Stimulated activated CD4-positive, alpha-beta T cell treated with anti-CD3 and anti-CD28 coated beads, Interleukin-15, amount 100 ng/mL, for 1 hour (primary cell): ENCODE measurements at places on chromosomes 11 and 22.

DNA sequence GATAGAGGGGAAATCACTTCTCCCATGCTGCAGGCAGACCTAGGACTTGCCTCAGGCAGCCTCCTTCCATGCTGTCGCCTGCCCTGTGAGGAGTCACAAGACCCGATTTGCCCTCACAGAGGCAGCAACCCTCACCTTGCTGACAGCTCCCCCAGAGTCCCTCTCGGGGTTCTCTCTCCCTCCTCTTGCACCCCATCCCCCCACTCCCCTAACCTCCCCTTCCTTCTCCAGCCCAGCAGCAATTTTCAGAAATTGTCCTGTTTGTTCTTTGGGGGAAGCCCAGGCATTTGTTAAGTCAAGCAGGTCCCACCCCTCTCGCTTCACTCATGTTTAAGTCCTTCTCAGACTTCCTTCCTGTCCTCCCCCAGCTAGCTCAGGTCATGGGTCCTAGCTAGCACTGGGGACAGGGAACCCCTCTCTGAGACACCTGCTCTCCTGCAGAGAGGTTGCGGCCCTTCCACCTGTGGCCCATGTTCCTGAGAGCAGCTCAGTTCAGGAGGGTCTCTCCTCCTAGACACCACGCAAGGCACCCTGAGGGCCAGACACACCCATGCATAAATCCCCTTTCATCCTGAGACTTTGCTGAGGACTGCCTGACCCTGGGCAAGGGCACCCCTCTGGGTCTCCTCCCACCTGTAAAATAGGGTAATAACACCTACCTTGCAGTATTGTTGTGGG lies 6.3 kb upstream of the FXYD2 start:
- DNase-seq: no peak

GRCh38 chr22:50706481-50707125 lies 31.4 kb upstream of the ACR start:
- no peak for DNase-seq

DNA sequence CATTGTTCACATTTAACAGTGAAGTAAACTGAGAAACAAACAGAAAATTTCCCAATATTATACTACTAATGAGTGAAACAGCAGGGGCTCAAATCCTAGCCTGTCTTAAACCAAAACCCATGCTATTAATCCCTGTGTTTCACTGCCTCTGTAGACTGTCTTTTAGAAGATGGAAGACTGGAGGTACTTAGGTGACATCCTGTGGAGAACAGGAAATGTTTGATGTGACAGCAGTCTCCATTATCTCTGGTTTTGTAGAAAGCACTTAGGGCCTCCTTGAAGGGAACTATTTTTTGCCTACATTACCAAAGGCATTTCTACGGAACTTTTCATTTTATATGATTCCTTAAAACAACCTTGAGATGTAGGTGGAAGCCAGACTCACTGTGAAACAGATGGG lies 288.1 kb upstream of the SORL1-AS1 start:
- DNase-seq: no peak

GRCh38 chr22:27116312-27117086 lies 459.1 kb downstream of the MIAT start:
- no peak for DNase-seq

DNA sequence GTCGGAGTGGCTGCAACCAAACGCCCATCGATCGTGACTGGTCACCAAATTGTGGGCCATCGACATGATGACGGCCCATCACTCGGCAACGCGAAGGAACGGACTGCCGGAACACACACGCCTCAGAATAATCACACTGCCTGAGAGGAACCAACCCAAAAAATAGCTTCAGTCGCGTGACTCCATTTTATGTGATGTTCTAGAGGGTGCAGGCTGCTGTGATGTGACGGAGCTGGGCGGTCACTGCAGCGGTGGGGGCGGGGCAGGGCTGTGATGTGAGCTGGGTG lies 174.6 kb downstream of the CTTN start:
- DNase-seq: no peak

DNA sequence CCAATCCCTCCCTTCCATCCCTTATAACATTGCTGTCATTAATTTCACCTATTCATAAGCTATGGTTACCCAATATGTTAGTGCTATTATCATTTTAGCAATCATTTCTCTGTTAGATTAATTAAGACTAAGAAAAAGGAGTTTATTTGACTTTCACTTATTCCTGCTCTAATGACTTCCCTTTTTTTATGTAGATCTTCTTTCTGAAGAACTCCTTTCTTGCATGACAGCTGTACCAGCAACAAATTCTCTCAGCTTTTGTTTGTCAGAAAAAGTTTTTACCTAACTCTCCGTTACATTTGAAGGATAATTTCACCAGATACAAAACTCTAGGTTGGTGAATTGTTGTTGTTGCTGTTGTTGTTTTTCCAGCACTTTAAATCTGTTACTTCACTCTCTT lies 28.6 kb upstream of the OR8B8 start:
- DNase-seq: no peak

- DNase-seq: no peak
Observed at GRCh38 chr11:78406568-78407196, 10.9 kb downstream of the GAB2 start.

- no peak for DNase-seq
Observed at GRCh38 chr22:50444663-50445062, 30.2 kb downstream of the SBF1 start.

GRCh38 chr11:110415081-110415480 lies 14.7 kb upstream of the FDX1 start:
- DNase-seq: no peak

GRCh38 chr11:45332276-45332934 lies 46.3 kb upstream of the SYT13 start:
- DNase-seq: no peak

- DNase-seq: no peak
Observed at GRCh38 chr11:5690736-5691135, 1.1 kb downstream of the TRIM22 start.

GRCh38 chr11:110283862-110284261 lies 12.6 kb downstream of the RDX start:
- DNase-seq: no peak

GRCh38 chr11:130523609-130524008 lies 75.2 kb downstream of the ADAMTS15 start:
- no peak for DNase-seq

GRCh38 chr11:62603072-62603408 lies 1.4 kb upstream of the MTA2 start:
- no peak for DNase-seq

DNA sequence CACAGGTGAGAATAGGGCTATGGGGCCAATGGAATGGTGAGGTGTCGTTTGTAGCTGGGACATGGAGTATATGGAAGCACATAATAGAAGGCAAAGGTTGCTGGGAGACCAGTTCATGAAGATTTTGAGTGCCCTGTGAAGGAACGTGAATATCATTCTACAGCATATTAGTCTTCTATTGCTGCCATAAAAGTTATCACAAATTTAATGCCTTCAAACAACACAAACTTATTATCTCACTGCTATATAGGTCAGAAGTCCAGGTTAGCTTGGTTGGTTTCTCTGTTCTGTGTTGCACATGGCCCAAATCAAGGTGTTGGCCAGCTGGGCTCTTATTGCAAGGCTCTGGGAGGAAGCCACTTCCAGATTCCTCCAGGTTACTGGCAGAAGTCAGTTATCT lies 110.6 kb downstream of the SYN3 start:
- no peak for DNase-seq

DNA sequence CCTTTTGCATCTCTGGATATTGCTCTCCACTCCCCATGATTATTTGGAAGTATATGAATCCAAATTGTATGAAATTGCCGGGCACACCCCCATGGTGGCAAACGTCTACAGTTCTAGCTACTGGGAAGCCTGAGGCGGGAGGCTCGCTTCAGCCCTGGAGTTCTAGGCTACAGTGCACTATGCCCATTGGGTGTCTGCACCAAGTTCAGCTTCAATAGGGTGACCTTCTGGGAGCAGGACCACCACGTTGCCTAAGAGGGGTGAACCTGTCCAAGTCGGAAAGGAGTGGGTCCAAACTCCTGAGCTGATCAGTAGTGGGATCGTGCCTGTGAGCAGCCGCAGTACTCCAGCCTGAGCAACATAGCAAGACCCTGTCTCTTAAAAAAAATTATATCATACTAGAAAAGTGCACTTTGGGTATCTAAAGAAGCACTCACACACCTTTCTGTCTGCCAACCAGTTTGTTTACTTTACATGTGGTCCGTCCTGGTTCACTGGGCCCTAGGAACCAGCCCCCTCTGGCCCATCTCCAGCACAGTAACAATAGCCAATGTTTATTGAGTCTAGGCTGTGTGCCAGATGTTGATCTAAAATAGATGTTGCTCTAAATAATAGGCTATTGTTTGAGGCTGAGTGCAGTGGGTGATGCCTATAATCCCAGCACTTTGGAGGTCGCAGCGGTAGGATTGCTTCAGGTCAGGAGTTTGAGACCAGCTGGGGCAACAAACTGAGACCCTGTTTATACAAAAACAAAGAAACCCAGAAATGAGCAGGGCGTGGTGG lies 16.4 kb upstream of the KAT5 start:
- DNase-seq: no peak

DNA sequence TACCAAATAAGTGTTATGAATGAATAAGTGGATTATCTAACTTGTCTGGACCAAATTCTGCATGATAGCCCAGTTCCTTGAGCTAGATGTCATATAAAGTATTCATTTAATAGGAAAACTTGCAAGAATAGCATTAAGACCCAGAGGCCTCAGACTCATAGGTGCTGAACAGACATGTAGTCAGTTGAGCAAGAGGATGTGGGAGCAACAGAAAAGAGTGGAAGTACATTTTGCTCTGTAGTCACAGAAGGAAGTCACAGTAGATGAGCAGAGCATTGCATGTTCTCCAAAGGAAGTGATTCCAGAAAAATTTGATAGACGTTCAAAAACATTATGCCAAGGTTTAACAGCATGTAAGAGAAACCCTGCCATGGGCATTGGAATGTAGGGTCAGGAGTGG lies 9.5 kb downstream of the HOATZ start:
- no peak for DNase-seq

DNA sequence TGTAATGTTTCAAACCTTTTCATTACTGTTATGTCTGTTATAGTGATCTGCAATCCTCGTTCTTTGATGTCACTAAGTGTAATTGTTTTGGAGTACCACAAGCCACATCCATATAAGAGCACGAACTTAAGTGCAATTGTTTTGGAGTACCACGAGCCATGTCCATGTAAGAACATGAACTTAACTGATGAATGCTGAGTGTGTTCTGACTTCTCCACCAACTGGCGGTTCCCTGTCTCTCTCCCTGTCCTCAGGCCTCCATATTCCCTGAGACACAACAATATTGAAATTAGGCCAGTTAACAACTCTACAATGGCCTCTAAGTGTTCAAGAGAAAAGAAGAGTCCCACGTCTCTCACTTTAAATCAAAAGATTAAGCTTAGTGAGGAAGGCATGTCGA lies 23.5 kb downstream of the TESMIN start:
- DNase-seq: no peak

DNA sequence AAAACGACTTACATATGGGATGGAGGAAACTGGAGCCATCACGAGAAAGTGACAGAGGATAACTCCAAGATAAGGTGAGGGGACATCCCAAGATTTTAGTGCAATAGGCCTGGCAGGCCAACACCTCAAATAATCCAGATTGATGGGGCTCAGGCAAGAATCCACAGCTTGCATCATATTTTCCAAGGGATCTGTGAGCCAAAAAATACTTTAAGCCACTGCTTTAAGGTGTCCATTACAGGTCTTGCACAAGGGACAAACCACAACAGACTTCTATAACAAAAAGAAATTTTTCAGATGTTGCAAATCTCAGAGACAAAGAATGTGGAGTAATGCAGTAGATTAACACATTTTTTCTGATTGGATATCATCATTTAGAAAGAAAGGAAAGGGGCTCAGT lies 45.6 kb downstream of the DENND5A start:
- DNase-seq: no peak

DNA sequence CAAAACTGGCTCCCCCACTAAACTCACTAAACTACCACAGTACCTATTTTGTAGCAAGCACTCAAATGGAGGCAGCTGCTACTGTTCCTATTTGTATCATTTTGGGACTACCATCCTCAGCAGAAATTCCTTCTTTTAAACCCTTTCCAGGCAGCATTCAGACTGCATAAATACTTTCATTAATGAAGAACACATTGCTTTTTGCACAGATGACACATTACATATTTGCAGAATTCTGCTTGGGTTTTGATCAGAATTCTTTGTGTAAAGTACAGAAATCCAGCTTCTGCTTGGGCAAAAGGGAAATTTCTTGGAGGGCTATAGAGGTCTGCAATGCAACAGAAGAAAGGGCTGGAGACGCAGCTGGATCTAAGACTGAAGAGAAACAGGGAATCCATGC lies 24.2 kb downstream of the RBX1 start:
- no peak for DNase-seq

GRCh38 chr11:11659567-11660362 lies 38.0 kb upstream of the GALNT18 start:
- no peak for DNase-seq

- no peak for DNase-seq
Observed at GRCh38 chr22:36659762-36660509, 43.6 kb downstream of the CACNG2 start.

DNA sequence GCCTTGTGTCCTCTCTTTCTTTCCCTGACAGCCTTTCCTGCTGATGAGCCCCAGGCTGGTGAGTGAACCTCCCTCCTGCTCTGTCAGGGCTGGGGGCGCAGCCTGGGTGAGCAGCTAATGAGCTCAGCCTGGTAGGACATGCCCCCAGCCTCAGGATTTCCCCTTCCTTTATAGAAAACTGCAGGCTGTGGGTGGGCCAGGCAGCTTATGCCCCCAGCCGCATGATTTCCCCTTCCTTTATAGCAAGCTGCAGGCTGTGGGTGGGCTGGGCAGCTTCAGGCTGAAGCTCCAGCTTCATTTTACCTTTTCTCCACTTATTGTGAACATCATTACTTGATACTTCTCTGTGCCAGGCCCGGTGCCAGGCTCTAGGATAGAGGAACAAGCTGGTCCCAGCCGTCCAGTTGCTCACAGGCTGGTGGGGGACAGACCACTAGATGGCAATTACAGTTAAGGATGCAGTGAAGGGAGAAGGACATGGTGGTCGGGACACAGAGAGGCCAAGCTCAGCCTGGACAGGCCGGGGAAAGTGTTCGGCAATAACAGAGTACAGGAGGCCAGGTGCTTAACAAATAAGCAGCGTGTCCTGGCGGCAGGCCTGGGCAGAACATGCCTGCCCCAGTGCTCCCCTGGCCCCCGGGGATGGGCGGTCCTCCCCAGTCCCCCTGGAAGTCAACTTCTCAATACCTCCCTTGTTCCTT lies 5.3 kb downstream of the LGALS12 start:
- DNase-seq: no peak

GRCh38 chr11:9660886-9661285 lies 3.0 kb upstream of the SWAP70 start:
- no peak for DNase-seq

DNA sequence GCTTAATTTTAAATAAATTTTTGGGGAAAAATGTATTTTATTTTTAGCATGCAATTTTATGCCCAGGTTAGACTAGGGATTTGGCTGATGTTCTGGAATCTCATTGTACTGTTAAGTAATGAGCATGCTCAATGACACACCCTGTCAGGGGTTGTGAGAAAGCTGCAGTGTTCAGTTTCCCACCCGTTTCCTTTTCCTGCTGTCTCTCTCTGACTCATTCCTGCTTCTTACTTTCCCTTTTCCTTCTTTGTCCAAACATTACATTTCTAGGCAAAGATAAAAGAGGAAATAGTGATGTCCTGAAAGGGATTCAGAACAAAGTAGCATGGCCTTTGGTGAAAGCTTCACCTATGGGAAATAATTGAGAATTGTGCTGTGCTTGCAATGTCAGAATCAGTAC lies 22.7 kb downstream of the OOSP3 start:
- DNase-seq: no peak

- DNase-seq: peak; percentile 38
Observed at GRCh38 chr22:46122511-46122971, 27.8 kb upstream of the PPARA start.
